ENCODE measurements at places on chromosomes 5 and 9.

- no peak for DNase-seq
These were observed 581.4 kb upstream of the PTPRD start for GRCh38 chr9:11194246-11194645.

- DNase-seq, result no peak
These were observed 22.0 kb upstream of the ANKRD34B start for GRCh38 chr5:80592105-80592504.

DNA sequence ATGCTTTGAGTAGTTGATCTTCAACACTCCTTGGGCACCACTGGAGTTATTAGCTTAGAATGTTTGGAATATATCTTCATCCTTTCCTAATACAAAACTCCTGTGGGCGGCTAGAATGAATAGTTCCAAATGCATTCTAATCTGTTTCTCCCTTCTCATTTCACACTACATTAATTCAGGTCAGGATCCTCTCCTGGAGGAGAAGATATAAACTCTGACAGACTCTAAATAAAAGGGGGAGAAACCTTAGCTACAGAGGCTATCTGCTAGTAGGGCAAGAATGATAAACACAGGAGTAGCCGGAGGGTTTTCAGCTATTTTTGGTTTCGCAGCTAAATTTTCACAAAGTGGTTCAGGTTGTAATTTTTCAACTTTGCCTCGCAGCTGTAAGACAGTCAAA, 45.2 kb upstream of the FAM240B start:
- no peak for DNase-seq

DNA sequence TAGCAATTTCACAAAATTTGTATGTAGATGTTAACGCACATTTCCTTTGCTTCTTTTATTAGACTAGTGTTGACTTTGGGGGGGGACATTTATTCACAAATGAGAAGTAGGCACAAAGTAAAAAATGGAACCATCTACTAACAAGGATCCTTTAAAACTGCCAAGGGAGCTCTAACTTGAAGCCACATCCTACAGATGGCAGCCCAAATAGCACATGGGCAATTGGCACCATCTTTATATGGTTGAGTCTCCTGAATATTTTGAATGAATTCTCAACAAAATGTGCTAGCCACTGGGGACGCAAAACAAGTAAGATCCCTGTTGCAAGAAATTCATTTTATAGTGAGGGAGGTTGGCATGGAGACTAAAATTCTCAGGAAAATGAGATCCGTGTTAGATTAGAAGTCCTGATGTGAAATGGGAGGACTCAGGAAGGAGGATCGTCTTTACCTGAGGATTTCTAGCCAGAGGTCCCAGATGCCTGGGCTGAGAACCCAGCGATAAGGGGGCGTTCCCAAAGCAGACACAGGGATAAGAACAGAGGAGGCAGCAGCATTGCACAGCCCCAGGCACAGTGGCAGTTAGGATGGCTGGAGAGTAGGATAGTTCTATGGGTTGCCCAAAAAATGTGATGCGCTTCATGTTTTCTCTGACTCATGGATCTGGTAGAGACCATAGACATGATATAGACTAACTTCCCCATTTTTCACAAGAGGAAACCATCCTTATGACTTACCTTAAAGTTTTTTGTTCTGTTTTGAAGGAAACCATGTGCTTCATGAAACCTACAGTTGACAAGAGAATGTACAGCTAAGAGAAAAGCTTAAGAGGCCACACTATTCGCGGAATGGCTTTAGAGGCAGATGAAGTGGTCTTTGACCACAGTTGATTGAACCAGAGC, 37.4 kb downstream of the C9orf152 start:
- peak; percentile 56 for DNase-seq

DNA sequence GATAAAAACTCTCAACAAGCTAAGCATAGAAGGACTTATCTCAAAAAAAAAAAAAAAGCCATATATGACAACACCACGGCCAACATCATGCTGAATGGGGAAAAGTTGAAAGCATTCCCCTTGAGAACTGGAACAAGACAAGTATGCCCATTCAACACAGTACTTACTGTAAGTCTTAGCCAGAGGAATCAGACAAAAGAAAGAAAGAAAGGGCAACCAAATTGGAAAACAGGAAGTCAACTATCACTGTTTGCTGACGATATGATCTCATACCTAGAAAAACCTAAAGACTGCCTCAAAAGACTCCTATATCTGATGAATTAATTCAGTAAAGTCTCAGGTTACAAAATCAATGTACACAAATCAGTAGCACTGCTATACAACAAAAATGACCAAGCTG, 24.6 kb upstream of the PTGER4 start:
- DNase-seq, result peak; percentile 70

- DNase-seq, result no peak
These were observed 110.7 kb downstream of the FEM1C start for GRCh38 chr5:115433918-115434317.

DNA sequence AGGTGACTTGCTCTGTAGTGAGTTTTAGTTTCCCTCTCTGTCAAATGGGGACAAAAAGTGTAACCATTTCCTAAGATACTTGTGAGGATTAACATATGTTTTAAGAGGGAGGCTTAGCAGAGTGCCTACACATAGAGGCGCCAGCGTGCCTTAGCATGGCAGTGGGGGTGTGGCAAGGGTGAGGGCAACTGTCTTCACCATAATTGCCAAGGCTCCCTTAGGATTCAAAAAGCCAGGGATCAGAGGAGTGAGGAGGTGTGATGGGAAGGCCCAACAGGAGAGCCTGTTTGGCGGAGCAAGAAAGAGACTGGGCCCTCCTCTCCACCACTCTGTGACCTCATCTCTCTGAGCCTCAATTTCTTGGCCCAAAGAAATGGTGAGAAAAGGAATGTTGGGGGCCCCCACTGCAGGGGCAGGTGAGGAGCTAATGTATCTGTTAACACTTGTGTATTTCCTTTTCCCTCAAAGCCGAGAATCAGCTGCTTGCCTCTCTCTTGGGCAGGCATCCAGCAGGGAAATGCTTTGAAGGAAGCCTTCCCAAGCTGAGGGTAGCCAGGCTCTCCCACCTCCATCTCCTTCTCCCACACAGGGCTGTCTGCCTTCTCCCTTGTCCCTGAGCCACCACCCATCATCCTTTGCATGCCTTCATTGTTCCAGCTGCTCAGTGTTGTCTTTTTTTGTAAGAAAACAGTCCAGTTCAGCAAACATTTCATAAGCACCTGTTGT, 76.0 kb downstream of the DAB2IP start:
- no peak for DNase-seq

DNA sequence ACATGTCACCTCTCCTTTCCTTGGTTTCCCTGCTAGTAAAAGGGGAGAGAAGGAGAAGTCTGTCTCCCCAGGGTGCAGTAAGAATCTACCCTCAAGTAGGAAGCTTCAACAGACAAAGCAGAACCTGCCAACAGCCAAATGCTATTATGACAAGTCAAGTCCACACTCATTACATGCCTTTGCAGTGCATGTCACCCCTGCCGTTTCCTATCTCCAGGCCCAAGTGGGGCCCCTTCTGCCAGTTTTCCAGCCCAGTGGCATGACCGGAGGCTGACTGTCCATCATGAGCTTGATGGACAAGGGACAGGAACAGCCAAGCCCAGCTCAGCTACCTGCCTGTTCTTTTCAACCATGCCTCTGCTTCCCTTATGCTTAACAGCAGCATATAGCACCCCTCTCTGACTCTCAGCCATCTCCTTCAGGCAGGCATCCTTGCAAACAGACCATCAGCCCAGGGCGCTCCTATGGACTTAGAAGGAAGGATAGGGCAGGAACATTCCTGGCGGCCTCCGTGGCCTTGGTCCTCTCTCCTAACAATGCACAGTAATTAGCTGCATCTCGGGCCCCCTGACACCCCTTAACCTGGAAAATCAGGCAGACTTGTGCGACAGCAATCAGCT, 107.2 kb upstream of the RAD23B start:
- no peak for DNase-seq

DNA sequence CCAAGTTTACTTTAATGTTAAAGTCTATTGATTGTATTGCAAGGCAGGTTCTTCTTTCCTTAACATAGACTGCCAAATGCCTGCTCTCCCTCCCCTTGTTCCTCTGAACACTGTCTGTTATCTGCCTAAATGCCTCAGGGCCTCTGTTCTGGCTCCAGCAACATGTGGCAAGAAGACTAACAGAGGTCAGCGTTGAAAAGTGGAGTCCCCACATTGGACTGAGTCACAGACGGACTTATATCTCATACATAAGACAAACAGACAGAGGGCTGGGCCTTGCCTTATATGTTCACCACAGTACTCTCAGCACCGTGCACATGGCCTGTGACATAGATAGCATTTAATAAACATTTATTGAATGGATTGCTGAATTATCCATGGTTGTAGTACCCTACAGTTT, 91.4 kb downstream of the TSSK1B start:
- no peak for DNase-seq

GRCh38 chr9:123065196-123065595, 31.7 kb downstream of the GPR21 start:
- DNase-seq, result no peak
